ENCODE measurements at places on chromosomes 11 and 22.

DNA sequence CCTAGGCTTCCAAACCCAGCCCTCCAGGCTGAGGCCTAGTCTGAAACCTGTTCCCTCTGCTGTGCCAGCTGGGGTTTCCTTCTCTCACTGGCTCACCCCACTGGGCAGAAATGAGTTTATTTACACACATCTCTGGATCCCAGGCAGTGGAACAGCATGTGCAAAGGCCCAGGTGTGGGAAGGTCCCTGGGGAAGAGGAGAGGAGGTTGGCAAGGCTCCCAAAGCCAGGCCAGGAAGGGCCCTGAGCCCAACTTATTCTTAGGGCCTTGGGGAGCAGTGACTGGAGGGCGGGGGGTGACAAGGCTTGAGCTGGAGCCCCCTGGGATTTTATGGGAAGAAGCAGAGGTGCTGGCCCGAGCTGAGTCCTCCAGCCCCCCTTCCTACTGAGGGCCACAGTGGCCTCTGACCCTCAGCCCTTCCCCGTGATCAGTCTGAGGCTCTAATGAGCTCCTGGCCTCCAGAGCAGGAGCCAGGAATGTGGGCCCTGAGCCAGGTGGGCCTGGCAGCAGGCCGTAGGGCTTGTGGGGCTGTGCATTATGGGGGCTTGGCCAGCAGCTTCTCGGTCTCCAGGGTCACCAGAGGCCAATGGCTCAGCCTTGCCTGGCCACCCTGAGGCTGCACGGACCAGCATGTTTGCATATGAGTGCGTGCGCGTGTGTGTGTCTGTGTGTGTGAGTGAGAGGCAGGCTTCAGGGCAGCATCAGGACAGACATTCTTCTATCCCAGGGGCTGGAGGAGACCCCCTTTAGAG is 2.9 kb downstream of the MYO7A start:
- no peak for DNase-seq

DNA sequence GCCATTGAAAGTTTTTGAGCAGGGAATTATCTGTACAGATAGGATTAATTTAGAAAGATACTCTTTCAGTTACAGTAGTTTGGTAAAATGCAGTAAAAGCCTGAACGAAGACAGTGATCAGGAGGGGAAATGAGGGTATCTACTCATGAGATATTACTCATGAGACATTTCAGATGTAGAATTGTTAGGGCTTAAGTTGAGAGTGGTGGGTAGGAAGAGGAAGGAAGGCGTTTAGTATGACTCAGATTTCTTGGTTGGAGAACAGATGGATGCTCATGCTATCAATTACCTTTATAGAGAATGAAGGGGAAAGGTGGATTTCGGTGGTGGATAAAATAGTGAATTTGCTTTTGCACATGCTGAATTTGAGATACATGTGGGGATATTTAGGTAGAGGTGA is 15.8 kb downstream of the CCDC81 start:
- DNase-seq, result no peak

- no peak for DNase-seq
Observed at GRCh38 chr11:37503411-37504059, 905.5 kb upstream of the RAG2 start.

DNA sequence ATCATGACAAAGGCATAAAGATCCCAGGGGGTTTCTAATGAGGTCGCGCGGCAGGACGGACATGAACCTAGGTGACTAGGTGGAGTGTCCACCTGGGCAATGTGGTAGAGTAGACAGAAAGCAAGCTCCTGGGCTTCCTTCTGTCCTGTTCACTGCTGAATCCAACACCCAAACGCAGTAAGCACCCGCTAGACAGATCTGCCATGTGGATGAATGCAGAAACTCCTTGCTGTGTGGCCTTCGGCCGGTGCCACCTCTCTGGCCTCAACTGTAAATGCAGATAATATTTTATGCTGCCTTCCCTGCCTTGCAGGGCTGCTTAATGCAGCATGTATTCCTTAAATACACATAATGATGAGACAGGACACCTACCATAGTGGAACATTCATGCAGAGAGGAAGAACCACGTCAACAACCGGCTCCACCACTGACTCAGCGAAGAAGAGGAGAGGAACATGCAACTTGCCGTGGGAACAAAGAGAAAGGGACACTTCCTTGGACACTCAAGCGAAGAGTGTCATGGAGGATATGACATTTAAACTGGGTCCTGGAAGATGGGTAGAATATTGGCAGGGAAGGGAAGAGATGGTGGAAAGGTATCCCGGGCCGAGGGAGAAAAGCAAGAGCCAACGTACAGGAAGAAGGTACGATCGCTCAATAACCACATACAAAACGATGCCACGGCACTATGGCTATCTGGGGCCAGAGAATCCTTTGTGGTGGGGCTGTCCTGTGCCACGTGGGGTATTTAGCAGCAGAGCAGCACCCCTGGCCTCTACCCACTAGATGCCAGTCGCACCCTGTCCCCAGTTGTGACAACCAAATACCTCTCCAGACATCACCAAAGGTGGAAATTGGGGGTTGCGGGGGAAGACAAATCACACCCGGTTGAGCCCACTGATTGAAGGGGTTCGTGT is 30.8 kb downstream of the MYH9 start:
- no peak for DNase-seq

DNA sequence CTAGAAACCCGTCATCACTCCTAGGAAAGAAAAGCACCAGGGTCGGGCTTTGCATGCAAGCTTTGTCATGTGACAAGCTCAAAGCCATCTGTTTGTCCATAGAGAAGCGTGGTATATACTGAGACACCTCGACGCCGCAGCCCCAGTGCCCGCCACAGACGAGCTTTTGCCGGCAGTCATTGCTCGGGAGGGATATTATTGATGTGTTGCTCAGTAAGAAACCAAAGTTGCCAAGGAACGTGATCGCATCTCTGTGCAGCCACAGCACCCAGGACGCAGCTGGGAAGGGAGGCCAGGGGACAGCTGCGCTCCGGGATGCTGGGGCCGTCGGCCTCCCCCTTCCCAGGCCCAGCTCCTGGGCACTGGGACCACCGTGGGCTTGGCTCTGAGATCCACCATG is 89.5 kb upstream of the KCNQ1OT1 start:
- no peak for DNase-seq

DNA sequence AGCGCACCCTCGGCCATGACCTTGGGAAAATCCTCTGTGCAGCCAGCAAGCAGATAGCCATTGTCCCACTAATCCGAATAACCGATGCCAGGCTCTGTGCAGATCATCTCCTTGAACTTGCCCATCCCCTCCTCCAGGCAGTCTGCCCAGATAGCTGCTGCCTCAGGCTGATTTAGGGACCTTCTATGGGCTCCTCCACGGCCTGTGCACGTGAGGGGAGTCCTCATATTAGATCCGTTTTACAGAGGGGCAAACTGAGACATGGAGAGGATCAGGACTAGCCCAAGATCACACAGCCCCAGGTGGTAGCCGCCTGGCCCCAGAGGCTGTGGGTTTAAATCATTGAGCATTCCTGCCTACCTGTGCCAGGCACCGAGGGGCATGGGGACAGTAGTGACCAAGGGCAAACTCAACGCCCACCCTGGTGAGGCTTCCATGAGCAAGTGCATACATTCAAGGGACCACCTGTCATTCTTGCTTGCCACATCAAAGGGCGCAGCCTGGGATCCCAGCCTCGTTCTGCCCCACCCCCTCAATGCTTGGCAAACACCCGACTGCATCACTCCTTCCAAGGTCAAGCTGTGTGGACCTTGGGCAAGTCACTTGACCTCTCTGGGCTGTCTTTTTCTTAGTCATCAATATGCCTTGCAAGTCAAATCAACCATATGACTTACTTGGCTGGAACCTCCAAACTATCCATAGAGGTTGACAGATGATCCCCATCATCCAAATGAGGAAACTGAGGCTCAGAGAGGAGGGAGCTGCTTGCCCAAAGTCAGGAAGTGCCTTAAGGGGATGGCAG is 131.6 kb downstream of the MN1 start:
- DNase-seq, result peak; percentile 22

GRCh38 chr11:94672636-94673035 is 95.5 kb upstream of the AMOTL1 start:
- DNase-seq, result no peak

- no peak for DNase-seq
Observed at GRCh38 chr11:15845261-15845660, 511.1 kb downstream of the SOX6 start.

GRCh38 chr11:69427906-69428880 is 53.3 kb upstream of the LINC01488 start:
- DNase-seq, result no peak

DNA sequence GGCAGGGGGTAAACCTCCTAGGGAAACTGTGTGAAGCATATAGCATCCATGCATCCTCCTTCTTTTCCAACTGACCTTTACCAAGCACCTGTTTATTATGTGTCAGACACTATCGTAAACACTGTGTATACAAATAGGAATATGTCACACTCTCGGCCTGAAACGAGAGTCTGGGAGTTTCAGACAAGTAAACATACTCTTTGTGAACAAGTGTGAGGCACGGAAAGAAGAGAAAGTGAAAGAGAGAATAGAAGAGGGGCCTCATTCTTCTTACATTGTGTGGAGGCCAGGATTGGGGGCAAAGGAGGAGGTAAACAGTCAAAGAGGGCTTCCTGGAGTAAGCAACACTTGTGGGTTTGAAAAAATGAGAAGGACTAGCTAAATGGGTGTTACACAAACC is 16.4 kb downstream of the CSNK2A3 start:
- DNase-seq, result no peak

DNA sequence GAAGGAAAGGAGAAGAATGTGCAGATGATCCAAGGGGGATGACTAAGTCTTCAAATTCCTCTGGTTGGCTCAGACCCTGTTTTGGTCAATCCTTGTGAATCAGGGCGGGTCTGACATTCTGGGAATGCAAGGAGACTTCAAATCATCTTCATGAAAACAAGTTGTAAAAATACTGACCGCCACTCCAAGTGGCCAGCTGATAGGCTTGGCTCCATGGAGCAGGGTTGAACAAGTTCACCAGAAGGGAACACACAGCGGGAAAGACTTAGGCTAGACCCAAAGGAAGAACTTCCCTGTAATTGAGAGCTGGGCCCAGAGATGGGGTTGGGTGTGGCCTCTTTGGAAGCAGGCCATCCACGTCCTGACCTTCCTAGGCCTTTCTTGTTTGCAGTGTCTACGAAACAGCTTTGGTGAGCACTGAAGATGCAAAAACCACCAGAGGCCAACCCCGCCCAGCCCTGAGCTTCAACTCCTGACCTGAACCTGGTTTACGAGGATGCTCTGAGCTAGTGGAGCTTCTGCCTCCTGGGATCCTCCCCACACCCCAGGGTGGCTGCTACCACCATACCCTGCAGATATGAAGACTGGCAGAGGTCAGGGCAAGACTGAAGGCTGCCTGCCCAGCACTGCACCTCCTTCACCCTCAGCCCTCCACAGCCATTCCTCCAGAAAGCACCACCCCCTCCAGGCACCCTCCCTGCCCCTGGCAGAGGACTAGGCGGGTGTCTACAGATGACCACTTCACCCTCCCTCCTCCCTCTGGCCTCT is 26.1 kb downstream of the GDPD5 start:
- DNase-seq, result peak; percentile 48

- no peak for DNase-seq
Observed at GRCh38 chr11:24932110-24933000, 435.5 kb downstream of the LUZP2 start.

DNA sequence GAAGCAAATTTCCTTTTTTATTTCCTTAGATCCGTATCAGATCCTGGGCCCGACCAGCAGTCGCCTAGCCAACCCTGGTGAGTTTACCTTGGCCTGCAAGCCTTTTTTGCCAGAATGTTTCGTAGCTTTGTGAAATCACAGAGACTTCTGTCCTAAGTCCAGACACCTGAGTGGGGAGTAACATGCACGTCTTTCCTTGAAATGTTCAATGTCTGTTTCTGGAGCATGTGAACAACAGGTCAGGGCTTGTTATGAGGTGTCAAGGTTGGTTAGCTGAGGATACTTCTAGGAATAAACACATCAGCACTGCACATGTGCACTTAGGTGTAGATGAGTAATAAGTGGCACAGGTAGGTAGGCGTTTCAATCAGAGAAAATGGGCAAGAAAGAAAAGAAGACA is 58.0 kb downstream of the KCNJ1 start:
- DNase-seq, result no peak

GRCh38 chr11:2577991-2578928 is 121.5 kb downstream of the KCNQ1OT1 start:
- DNase-seq, result no peak

- DNase-seq, result no peak
Observed at GRCh38 chr22:28112190-28112544, 193.1 kb upstream of the PITPNB start.

DNA sequence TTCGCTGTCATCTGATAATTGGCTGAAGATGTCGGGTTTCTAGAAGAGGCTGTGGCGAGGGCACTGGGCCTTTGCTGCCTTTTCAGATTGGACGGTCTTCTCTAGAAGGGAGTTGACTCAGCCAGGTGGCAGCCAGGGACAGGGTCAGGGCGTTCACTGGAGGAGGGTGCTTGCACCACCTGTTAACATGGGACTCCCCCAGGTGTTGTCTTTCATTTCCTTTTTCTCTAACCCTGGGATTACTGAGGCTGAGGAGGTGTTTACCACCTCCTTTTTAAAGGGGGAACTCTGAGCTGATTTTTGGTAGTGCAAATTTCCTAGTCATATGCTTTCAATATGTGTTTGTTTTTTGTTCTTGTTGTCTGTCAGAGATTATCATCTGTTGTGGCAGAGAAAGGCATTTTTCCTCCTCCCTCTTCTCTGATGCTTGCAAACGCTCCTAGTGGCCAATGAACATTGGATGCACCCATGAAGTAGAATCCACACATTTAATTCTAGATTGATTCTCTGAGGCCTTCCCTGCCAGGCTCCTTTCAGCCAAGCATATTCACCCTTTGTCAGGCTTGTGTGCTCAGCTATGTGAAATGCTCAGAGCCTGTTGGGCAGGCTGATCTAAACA is 54.1 kb downstream of the LDLRAD3 start:
- DNase-seq, result no peak

DNA sequence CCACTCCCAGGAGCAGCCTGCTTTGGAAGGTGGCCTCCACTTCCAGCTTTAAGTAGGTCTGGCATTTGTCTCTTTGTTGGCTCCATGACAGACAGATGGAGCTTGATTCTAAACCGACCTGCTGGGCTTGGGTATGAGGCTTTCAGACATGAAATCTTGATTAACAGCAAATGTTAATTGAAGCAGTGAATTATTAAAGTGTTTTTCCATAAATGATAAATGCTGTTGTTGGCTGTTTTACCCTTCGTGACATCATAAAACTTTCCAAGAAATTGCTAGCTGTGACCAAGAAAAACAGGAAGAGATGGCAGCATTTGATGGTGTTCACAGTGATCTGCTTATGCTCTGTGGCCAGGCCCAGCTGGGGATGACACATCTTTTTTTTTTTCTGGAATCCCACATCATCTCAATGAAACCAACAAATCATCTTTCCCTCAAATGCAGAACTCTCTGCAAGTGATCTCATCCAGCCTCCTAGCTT is 66.1 kb downstream of the RBMXL2 start:
- DNase-seq, result no peak

- DNase-seq, result peak; percentile 59
Observed at GRCh38 chr22:17781319-17782031, 7.2 kb upstream of the BID start.

DNA sequence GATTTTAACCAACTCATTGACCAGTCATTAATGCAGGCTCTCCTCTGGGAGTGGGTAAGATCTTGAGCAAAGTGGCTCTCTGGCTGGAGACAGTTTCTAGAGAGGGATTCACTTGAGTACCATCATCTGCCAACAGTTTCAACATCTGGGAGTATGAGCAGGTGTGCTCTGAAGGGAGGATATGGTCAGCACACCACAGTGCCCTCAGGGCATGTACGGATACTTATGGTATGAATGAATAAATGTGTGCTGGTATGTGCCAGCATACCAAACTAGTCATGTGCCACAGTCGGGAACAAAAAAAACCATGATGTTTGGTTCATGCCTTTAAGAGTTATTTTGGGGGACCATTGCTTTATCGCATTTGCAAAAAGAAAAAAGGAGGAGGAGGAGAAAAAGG is 1197.5 kb upstream of the TENM4 start:
- DNase-seq, result no peak
